ENCODE measurements at places on chromosomes 12 and 14.
A peak's percentile ranks its signal among the peaks of the same experiment; 100 is the strongest.

- peak; percentile 61 for DNase-seq
Observed at GRCh38 chr12:47216150-47216677, 136.5 kb upstream of the AMIGO2 start.

DNA sequence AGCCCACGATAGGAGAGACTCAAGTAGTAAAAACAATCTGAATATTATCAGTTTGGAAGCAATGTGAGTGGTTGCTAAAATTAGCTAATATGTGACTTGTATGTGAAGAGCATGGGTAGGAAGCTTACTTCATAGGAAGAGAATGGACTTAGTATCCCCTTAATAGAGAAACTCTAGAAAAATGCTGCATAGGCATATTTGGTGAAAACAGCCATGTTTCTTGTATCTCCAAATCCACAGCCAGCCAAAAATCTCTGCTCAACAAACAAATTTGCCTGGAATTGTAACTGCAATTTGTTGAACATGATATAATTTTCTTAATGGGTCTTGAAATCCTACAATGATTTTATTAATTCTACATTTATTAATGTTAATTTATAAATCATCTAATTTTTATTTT lies 1252.9 kb upstream of the TMEM132C start:
- DNase-seq = no peak

GRCh38 chr14:52974406-52974805 lies 23.6 kb upstream of the FERMT2 start:
- DNase-seq = no peak

DNA sequence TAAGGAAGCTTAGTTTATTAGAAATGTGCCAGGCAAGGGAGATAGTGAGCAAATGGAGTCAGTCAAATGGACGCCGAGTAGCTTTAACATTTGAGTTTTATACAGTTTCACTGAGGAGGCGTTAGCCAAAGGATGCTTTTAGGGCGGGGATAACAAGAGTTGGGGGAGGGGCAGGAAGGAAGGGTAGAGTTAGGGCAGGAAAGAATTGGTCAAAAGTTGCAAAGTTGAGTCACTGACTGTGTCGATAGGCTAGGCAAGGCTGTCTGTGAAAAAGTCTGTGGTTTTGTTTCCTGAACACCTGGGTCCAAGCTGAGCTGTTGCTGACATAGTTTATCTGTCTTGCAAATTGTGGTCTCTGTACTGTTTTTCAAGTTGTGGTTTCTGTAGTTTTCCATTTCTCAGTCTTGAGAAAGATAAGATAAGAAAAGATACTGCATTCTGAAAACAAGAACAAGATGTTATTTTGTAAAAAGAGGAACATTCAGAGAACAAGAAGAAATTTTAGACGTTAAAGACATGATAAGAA lies 62.6 kb upstream of the RESF1 start:
- DNase-seq = peak; percentile 82

DNA sequence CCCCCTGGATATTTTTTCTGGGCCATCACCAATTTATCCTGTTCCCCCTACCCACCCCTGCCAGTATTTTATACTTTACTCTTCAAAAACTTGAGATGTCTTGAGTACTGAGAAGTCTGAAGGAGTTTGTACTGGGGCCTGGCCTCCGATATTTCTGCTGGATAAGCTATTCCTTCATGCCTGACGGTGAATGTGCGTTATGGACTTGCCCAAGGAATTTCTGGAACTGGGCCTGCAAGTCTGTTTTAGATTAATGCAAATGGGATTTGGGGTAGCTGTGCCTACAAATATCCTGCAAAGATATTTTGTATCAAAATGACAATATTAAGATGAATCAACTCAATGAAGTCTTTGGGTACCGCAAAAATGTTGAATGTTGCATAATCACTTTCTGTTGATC lies at the start of gene PTCSC3:
Gene PTCSC3 (minus strand): TSS at position 199 of the 400 bp plus-strand sequence.
- no peak for DNase-seq

DNA sequence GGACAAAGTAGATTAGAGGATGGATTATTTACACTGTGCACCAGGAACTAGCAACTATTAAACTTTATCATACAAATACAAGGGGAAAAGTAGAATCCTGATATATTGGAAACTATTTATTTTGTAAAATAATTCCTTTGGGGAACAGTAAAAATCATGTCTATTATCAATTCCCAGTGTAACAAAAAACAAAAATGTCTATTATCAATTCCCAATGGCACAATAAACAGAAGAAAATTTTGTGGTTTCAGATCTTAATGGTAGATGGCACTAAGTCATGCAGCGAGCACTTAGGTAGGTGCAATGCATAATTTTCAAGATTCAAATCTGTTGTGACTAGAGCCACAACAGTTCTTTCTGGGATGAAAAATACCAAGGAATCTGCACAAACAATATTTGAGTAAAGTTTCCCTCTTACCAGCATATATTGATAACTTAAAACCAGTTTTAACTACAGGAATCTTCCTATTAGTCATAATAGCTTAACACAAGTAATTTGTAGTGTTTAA lies 13.7 kb downstream of the CFL2 start:
- no peak for DNase-seq

DNA sequence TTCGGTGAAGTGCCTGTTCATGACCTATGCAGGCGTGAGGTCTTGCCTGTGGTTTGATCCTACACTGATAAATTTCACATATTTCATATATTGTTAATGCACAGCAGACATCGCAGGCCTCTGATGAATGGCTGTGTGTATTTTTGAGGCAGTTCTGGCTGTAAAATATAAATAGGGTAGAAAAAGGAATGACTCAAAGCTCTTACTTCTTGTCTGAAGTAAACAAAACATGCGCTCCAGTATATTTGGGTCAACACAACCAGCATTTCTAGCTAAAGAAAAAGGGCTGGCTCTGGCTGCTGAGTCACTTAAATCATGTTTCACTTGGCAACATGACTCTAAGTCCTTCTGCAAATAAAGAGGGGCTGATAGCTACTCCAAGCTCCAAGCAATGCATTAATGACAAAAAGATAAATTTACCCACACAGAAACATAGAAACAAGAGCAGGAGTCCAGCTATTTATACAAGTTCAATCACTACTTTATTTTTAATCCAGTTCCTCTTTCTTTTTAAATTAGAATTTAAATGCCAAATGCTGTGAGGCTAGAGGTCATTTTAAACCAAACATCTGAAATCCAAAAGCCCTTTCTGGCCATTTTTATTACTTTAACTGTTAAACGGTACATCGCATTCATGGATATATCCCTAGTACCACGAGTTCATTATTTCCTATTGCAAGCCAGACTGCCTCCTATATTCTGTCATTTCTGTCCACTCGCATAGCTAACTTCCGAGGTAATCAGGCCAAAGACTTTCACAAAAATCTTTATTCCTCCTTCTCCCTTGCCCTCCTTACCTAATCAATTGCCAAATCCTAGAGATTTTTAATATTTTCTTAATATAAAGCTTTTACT lies 54.3 kb upstream of the TMCC3 start:
- DNase-seq = no peak

- no peak for DNase-seq
Observed at GRCh38 chr12:6840761-6841515, at the start of gene GNB3. GNB3 (plus strand) TSS chr12:6840925; CDS start chr12:6841288, 363 bp downstream.

All from stimulated activated naive CD4-positive, alpha-beta T cell treated with Interleukin-2 at 50 U/mL for 16 hours (primary cell).